Activated CD8-positive, alpha-beta memory T cell treated with anti-CD3 and anti-CD28 coated beads, Interleukin-2, amount 10 ng/mL, durations not matched to agents 7 days and 5 days (primary cell): ENCODE measurements at places on chromosomes 12 and 14.

DNA sequence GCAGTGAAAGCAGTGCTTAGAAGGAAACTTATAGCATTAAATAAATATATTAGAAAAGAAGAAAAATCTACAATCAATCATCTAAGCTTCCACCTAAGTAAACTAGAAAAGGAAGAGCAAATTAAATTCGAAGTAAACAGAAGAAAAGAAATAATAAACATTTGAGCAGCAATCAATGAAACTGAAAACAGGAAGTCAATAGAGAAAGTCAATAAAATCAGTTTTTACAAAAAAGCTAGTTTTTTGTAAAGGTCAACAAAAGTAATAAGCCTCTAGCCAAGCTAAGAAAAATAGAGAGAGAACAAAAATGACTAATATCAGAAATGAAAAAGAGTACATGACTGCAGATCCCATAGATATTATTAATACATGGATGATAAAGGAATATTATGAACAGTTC is 34.2 kb upstream of the KTN1 start:
- DNase-seq = no peak

DNA sequence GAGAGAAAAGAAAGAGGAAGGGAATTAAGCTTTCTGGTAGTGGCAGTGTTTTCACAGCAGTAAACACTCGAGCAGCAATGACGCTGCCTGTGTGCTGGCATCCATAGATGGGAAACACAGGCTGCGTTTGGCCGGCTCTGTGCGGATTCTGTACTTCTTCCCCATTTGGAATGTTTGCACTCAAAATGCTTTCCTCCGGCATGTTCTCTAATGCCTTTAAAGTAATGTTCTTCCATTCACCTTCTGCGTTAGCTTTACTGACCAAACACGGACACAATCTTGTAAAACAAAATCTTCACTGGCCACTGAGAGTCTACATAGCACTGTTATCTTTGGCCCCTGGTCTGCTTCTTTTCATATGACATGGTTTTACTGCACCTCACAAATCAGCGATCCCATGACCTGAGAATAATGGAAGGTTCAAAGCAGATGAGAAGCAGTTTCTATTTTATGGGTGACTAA is 31.4 kb downstream of the DCP1B start:
- no peak for DNase-seq

GRCh38 chr12:106157802-106158201 is 19.0 kb upstream of the NUAK1 start:
- DNase-seq = no peak

DNA sequence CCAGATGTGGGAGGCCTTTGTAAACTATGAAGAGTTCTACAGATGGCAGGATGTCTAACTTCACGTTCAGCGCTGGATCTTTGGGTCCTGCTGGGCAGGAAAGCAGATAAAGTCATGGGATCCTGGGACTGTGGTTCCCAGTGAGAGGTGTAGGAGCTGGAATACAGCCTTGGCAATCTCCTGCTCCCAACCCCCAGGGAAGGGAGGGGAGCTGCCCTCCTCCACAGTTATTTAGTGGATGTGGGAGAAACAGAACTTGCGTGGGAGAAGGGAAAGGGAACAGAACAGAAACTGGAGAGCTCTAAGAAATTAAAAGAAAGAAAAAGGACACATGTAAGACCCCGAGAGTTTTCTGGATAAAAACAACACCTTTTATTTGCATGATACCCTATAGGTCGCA is 37.0 kb downstream of the NUAK1 start:
- DNase-seq = no peak

GRCh38 chr12:21987755-21988154 is 46.5 kb upstream of the ABCC9 start:
- DNase-seq = no peak

GRCh38 chr12:100995771-100996170 is 201.2 kb downstream of the ANO4 start:
- DNase-seq = no peak

GRCh38 chr14:63378444-63378843 is 59.7 kb upstream of the GPHB5 start:
- no peak for DNase-seq

DNA sequence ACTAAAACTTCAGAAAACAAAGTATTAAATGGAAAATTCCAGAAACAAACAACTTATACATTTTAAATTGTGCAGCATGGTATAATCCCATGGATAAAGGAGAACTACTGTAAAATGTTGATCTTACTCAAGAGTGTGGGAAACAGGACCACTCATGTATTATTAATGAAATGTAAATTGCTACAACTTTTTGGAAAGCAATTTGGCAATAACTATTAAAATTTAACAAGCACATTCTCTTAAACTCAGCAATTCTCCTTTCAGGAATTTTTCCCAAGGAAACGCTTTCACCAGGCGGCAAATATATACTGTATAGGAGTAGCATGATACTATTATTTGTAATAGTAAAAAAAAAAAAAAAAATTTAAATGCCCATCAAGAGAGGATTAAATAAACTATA is 284.5 kb upstream of the AMIGO2 start:
- DNase-seq = no peak

- no peak for DNase-seq
Observed at GRCh38 chr14:60573943-60574495, 65.1 kb downstream of the SIX6 start.

- no peak for DNase-seq
Observed at GRCh38 chr14:44113769-44114730, 393.0 kb downstream of the FSCB start.

DNA sequence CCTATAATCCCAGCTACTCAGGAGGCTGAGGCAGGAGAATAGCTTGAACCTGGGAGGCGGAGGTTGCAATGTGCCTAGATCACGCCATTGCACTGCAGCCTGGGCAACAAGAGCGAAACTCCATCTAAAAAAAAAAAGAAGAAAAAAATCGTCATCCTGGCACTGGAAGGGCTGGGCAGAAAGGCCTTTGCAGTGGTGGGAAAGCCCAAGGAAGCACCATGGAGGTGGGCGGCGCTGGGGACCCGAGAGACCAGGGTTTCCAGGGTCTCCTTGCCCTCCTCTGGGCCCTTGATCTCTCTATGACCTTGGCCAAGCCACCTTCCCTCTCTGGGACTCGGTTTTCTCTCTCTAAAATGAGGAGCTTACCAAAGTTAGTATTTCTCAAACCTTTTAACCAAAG is 65.4 kb downstream of the LGMN start:
- no peak for DNase-seq

DNA sequence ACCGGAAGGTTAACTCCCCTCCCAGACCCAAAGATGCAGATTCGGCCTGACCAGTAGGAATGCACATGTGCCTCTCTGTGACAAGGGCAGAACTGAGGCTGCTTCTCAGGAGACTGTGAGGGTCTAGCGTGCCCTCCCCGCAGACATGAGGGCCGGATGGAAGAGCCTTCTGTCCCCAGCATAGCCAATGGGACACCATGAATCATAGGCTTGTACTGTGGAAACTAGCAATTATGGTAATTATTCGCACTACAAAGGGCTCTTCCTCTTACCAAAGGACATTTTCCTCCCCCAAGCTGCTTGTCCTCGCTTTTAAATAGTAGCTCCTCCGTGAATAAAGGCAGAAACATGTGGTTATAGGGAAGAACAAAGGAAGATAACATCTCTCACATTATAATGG is 6.2 kb downstream of the COA8 start:
- DNase-seq = no peak

GRCh38 chr14:100221533-100222223 is 17.3 kb upstream of the YY1 start:
- peak; percentile 89 for DNase-seq

DNA sequence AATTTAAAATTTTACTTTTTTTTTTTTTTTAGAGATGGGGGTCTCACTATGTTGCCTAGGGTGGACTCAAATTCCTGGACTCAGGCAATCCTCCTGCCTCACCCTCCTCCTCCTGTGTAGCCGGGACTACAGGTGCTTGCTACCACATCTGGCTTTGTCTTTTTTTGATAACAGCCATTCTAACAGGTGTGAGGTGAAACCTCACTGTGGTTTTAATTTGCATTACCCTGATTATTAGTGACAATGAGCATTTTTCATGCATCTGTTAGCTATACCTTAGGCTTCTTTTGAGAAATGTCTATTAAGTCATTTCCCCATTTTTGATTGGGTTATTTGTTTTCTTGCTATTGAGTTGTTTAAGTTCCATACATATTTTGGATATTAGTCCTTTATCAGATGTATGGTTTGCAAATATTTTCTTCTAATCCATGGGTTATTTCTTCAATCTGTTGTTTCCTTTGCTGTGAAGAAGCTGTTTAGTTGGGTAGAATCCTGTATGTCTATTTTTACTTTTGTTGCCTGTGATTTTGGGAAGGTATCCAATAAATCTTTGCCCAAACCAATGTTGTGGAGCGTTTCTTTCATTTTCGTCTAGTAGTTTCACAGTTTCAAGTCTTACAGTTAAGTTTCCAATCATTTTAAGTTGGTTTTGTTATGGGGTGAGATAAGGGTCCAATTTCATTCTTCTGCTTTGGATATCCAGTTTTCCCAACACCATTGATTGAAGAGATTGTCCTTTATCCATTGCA is 86.1 kb downstream of the MYF5 start:
- no peak for DNase-seq

GRCh38 chr12:77016606-77017005 is 48.8 kb downstream of the E2F7 start:
- DNase-seq = no peak

DNA sequence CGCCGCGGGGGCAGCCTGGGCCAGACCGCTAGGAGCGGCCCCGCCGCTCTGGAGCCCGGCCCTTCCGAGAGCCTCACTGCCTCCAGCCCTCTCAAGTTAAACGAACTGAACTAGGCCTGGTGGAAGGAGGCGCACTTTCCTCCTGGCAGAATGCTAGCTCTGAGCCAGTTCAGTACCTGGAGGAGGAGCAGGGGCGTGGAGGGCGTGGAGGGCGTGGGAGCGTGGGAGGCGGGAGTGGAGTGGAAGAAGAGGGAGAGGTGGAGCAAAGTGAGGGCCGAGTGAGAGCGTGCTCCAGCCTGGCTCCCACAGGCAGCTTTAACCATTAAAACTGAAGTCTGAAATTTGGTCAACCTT is 5.3 kb downstream of the LTB4R start:
- DNase-seq = no peak

DNA sequence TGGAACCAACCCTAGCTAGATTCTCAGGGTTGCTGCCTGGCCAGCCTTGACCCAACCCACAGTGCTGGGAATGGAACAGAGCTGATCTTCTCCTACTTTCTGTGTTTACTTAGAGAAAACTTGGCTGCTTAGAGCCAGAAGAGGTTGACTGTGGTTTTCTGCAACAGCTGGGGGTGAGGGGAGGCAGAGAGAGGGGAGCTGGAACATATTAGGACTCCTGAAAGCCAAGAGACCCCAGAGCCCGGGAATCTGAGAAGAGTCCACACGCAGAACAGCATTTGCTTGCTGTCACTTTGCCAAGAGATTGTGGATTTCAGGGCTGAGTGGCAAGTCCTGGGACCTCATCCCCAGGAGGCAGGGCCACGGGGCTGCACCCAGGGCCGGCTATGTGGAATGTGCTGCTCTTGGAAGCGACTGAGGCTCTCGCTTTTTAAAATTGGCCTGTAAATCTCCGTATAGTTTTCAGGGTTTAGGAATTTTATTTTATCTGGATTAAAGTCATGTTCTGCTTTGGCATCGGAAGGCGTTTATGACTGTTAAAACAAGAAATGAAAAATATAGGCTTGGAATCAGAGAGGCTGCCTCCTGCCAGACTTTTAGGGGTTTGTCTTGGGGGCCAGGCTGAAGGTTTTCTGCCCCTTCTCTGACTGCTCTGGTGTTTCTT is 22.3 kb upstream of the MED13L start:
- DNase-seq = no peak

- DNase-seq = no peak
Observed at GRCh38 chr14:100713705-100714104, 13.0 kb upstream of the DLK1 start.

GRCh38 chr12:107704041-107704440 is 18.4 kb downstream of the PWP1 start:
- DNase-seq = no peak

DNA sequence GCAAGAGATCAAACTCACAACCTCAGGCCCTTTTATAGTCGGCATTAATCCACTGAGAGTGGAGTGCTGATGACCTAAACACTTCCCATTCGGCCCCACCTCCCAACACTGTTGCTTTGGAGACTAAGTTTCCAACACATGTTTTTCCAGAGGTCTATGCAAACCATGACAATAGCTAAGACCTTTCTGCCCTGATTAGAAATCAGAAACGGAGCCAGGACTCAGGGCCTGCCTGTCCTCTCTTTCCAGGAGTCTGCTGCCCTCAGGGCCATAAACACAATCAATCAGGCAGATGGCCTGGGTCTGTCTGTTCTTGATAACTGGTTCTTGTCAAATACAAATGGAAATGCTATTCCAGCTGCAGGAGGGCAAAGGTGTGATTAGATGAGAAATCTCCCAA is 97.2 kb upstream of the PSMC1 start:
- no peak for DNase-seq

GRCh38 chr14:96592591-96593386 is 90.6 kb downstream of the PAPOLA start:
- peak; percentile 77 for DNase-seq

DNA sequence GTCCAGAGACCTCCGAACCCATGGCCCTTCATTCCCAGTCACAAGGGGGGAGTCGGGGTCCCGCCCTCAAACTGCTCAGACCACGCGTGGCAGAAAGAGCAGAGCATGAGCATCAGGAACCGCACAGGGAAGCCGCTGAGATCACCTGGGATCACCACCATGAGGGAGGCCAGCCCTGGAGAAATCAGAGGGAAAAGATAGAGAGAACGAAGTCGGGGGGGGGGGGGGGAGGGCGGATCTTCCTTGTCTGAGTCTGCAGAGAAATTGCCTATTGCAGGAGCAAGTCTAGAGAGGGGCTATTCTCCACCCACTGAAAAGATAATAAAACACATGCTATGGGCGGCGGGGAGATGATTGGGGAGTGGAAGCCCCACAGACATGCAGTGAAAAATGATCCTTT is 884 bp upstream of the TMEM132C start:
- DNase-seq = no peak

DNA sequence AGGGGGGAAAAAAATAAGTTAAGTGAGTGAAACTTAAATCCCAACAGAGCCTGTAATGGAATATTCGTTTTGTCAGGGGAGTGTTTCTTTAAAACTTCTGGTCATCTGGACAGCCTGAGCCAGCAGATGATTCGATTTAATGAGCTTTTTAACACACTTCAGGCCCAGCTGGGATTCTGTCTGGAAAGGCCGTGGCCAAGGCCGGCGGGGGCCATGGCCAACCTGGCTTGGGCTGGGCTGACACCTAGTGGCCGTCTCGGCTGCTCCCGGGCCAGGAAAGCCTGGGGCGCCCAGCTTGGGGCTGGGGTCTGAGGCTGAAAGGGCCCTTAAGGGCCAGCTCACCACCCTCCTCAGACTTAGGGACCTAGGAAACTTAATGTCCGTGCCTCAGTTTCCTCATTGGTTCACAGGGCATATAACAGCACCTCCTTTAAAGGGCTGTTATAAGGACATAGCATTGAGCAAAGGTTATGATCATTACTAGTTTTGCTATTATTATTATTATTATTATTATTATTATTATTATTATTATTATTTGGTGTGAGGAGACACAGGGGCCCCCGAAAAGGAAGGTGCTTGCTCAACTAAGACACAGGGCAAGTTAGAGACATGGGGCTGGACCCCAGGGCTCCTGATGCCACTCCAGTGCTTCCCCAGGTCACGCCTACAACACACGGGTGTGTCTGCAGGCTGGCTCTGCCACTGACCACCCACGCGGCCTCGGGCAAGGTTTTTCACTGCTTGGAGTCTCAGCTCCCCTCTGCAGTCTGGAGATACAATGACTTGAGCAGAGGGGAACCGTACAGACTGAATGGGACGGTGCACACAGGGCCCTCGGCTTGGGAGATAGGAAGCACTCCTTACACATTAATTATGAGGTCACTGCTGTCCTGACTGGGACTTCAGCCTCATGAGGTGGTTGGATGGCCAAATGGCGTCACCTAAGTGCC is 84.0 kb downstream of the SYNE3 start:
- DNase-seq = no peak

GRCh38 chr12:119322301-119322723 is 12.2 kb upstream of the CCDC60 start:
- DNase-seq = no peak
